ENCODE measurements at places on chromosomes 11 and 22.

- no peak for DNase-seq
These were observed 20.3 kb downstream of the TMPRSS5 start for GRCh38 chr11:113685654-113686359.

DNA sequence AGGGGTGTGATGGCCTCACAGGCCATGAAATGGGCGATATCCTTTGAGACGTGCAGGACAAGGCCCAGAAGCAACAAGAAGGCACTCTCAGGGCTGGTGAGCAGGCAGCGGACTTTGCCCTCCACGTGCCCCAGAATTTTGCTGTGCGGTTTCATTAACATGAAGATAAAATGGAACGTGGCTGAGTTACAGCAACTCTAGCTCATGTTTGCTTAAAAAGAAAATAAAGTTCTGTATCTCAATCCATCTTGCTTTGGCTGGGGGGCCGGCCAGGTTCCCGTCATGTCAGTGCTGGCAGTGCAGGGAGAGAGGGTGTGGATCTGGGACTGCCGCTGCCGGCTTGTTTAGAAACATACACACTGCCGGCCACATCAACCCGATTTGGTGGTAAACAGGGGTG lies 370.1 kb downstream of the OPCML start:
- DNase-seq, result no peak

DNA sequence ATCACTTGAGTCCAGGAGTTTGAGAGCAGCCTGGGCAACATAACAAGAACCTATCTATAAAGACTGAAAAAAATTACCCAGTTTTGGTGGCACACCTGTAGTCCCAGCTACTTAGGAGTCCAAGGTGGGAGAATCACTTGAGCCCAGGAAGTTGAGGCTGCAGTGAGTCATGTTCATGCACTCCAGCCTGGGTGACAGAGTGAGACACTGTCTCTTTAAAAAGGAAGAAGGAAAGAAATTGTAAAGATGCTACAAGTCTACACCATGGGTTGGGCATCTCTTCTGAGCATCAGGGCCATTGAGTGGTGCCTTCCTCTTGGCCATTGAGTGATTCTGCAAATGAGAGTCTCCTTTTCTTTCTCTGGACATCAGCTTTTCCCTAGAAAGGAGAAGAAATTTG lies 15.7 kb upstream of the MTMR3 start:
- no peak for DNase-seq

GRCh38 chr22:22458896-22459588 lies 49.5 kb downstream of the ZNF280B start:
- no peak for DNase-seq

DNA sequence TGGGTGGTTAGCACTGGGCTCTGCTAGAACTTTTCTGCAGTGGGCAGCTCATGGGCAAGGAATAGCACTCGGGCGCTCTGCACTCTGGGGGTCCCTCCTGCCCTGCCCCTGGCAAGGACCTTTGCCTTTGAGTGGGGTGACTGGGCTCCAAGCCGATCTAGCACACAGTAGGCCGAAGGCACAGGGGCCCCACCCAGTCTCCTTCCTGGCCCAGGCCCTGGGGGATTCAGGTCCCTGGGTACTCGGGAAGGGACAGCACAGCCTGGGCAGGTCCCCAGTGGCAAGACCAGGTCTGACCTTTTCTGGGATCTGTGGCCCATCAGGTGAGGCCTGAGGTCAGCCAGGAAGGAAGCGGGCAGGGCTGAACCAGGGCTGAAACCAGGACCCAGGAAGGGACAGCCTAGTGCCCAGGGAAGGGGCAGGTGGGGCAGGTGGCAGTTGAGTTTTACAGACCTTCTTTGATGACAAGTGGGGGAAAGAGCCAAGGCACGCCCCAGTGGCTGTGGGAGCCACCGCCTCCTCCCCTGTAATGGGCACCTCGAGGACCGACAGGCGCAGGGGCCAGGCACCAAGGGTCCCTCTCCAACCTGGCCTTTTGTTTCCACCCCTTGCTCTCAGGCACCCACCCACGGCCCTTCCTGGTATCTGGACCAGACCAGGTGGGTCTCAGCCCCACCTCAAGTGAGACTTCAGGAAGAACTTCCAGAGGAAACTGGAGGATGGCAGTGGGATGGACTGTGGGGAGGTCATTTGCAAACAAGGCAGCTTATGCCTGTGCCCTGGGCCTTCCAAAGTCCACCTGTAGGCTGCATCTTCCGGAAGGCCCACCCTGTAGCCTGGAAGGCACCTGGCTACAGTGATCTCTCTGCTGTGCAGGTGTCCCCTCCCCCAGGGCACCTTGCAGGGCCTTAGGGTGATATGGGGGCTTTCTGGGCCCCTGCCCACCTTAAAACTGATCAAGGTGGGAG lies 883 bp upstream of the AIFM3 start:
- no peak for DNase-seq

DNA sequence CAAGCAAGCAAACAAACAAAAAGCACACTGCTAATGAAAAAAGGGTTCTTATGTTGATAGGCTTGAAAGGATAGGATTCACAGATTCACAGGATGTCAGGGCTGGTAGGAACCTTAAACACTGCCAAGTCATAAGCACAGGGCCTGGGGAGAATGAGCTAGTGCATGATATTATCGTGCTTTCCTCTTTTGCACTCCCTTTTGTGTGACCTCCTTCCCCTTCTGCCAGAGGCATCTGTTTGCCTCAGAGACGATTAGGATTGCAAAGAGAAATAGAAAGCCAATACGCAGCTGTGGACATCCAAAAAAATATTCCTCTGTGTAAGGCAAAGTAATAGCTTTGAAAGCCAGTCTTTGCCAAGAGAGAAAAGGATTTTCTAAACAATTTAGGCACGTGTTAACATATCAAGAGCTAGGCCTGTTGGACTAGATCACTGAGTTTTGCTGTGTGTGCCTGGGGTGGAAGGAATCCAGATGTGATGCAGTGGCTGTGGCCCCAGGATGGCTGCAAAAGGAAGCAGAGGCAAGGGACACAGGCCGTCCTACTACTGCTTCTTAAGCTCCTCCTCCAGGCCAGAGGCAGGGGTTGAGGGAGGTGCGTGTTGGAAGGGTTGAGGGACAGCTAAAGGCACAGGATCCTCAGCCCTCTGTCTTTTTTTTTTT lies 30.6 kb downstream of the MCHR1 start:
- no peak for DNase-seq

- DNase-seq, result no peak
These were observed 185.5 kb downstream of the MN1 start for GRCh38 chr22:27616033-27616432.

GRCh38 chr22:46452195-46453005 lies 85.0 kb downstream of the CELSR1 start:
- no peak for DNase-seq

DNA sequence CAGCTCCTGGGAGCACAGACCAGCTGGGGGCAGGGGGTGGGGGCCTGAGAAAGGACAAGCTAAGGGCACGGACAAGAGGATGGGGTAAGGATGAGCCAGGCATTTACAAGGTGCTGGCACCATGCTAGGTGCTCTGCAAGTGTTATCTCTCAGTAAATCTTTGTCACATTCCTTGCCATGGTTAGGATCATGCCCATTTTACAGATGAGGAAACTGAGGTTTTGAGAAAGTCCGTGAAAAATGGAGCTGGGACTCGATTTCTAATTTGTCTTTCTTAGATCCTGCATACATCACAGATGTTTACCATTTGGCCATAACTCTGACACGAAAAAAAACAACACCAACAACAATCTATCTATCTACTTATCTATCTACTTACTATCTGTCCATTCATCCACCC lies 429.7 kb downstream of the MIAT start:
- DNase-seq, result no peak

- DNase-seq, result peak; percentile 84
These were observed 241.4 kb downstream of the BRD1 start for GRCh38 chr22:49586244-49586748.

DNA sequence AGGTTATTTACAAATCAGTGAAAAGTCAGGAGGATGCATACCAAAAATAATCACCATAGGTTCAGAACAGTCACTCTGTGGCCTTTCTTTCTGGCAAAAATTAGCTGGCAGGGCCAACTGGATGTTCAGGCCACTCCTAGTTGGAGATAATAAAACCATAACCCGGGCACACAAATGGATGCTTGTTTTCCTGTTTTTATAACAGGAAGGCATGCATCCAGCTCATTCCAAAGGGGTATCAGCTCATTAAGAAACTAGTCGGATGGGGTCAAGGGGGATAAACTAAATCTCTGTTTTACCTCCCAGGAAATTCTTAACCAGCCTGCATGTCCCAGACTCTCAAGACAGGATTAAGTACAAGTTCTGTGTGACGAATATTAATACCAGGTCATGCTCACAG lies 81.0 kb downstream of the FBXO7 start:
- DNase-seq, result no peak

DNA sequence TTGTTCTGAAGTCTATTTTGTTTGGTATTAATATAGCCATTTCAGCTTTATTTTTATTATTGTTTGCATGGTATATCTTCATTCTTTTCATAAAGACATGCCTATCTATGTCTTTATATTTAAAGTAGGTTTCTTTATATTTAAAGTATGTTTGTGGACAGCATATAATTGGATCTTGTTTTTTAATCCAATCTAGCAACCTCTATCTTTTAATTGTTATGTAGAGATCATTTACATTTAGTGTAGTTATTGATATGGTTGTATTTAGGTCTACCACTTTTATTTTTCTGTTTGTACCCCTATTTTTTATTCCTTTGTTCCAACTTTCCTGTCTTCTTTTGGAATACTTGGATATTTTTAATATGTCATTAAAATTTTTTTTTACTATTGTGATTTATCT lies 13.8 kb downstream of the TPBGL start:
- DNase-seq, result no peak

DNA sequence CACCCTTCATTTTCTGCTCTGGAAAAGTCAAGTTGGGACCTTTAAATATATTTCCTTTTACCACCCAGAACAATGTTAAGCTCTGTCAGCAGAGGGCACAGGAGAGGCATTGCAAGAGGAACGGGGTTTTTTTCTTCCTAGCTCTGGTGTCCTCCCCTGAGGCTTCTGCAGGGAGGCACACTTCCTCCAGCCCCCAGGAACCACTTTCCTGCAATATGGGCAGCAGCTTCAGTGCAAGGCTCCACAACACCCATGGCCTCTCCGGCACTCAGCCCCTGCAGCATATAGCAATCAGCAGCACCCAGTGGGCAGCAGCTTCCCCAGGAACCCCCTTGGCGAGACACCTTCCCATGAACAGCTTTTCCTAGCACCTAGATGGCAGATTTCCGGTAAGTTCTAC lies 101.4 kb downstream of the SYT9 start:
- no peak for DNase-seq

DNA sequence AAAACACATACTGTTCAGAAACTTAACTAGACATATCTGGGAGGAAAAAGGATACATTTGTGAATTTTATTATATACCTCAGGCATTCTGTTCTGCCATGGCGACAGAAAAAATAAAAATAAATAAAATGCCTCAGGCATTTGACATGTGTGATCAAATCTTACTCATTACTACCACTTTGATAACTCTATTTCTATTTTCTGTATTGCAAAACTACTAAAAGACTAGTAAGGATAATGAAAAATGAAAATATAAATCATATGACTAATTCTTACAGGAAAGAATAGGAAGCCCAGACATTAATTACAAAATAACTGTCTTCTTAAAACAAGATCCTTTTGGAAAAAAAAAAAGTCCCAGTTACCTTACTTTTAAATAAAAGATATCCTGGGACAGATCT lies 5.3 kb downstream of the PICALM start:
- DNase-seq, result no peak

DNA sequence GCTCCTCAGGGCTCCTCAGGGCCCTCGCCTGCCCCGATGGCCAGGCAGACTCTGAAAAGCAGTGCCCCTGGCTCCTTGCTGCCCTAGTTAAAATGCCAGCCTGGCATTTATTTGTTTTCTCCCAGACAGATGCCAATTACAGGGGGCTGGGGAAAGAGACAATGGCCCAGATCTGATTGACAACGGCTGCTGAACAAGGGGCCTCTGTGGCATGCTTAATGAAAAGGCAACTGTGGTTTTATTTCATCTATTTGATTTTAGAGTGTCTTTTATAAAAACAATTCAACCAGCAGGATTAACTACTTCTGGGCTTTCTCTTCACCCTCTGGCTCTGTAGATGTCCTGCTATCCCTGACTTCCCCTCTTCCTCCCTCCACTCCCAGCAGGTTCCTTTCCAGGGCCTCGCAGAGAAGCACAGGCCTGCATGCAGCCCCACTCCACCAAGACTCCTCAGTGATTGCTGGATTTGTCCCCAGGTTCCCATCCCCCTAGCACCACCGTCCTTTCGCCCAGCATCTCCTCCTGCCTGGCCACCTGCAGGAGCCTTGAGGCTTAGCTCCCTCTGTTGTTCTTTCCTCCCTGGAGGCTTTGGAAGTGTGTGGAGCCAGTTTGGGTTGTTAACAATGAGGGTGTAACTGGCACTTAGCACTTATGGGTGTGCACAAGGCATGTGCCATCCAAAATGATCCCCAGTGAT lies 171.1 kb downstream of the TENM4 start:
- DNase-seq, result no peak

GRCh38 chr11:132139181-132139580 lies 768.8 kb downstream of the NTM start:
- no peak for DNase-seq

GRCh38 chr22:37229805-37230672 lies 14.0 kb downstream of the RAC2 start:
- DNase-seq, result no peak

GRCh38 chr11:88360141-88360540 lies 22.6 kb upstream of the CTSC start:
- DNase-seq, result no peak

GRCh38 chr22:45072322-45072903 lies 62.6 kb upstream of the PHF21B start:
- no peak for DNase-seq

DNA sequence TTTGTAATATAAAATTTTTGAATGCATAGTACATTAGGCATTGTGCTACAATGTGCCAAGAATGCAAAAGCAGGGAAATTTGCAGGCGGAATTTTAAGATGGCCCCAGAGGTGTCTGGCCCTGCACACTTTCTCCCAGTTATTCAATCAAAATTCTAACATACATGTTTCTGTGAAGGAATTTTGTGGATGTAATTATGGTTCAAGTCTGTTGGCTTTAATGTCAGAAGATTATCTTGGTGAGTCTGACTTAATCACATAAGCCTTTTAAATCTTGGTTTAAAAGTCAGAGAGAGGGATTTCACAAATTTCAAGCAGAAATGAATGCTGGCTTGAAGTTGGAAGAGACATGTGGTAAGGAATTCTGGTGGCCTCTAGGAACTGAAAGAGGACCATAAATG lies 423.4 kb upstream of the CCDC179 start:
- no peak for DNase-seq

DNA sequence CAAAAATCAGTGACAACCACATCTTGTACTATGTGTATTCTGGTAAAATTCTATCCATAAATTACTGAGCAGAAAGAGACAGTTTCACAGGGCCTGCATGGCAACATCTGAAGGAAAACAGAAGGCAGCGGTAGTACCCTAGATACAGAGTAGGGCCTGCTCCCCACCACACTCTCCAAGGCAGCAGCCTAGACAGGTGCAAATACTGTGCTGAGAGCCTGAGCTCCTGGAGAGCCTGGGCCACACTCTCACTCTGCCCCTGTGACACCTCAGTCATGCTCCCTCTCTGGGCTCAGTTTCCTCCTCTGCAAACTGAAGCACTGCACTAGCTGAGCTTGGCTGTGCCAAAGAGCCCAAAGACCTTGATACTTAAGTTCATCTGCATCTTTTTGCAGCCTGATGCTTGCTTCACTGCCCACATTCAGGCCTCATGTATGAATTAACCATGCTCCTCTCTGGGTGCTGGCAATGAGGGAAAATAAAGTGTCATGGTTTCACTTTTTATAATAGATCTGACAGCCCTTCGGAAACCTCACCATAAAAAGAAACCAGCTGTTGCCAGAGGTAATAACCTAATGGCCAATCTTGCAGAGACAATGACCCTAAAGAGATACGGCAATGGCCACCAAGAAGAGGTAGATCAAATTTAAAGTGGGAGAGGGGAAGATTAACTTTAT lies 104.7 kb downstream of the PLEKHA7 start:
- DNase-seq, result no peak

All from mesenteric fat pad (tissue), 1 donor.